ENCODE measurements at places on chromosomes 7 and 10.

DNA sequence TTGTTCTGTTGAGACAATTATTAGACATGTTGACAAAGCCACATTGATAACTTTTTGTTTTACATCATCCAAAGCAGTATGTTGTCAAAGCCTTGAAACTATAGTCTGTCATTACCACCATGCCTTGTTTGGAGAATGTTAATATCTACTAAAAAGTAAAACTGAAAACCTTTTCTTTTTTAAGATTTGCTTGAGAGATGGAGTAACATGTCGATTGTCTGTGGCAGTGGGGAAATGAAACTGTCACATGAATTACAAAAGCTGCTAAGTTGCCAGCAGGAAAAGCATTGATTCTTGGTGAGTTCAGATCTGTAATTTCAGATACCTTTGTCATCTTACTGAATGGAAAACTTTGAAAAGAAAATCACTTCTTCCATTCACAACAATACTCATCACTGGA is 69.1 kb downstream of the TFPI2 start:
- no peak for DNase-seq

- DNase-seq = no peak
These were observed 162.0 kb downstream of the CYP26A1 start for GRCh38 chr10:93235686-93236085.

DNA sequence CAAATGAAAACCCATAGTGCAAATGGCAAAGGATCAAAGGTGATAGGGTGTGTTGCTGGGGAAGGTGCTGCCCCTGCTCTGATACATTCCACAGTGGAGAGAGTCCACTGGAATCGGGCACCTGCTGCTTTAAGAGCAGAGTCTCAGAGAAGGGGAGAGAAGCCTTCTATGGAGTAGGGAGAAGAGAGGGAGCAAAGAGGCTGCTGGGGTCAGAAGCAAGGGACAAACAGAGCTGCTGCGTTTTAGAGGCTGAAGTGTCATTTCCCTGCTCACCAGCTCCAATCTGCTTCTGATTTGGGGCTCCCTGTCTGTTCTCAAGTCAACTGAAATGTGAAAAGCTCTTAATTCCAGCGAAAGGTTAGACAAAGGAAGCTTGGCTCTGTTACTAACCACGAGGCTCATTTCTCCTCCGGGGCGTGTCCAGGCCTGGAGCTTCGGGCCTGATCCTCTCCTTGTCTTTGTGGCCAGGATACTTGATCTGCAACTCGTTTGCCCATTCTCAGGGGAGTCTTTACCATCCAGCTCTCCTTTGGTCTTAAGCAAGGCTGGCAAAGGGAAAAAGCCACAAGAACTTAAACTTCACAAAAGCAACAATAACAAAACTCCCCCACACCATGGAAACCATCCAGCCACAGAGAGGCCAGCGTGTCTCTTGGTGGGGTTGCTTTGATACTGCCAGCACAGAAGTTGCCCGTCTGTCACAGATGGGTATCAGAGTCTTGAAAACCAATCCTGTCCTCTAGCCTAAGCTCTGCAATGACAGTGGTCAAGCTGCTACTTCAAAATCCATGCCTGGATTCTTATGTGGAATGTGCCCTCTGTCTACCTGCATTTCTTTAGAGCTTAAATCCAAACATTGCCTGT is 692.6 kb downstream of the SUGCT start:
- no peak for DNase-seq

DNA sequence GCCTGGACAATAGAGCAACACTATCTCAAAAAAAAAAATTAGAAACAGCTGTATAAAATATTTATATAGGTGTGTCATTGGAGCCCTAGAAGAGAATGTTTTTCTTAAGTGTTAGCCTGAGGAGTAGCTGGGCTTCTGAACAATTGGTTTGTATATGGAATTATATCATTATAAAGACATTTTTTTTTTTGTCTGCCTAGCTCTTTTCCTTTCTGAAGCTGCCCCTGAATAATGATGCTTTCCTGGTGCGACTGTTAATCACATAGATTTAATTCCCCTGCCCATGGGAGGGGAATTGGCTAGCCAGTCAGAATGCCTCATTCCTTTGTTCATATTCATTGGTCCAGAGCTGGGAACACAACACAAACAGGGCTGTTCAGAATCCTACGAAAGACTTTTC is 13.9 kb upstream of the ABCC2 start:
- DNase-seq = no peak

DNA sequence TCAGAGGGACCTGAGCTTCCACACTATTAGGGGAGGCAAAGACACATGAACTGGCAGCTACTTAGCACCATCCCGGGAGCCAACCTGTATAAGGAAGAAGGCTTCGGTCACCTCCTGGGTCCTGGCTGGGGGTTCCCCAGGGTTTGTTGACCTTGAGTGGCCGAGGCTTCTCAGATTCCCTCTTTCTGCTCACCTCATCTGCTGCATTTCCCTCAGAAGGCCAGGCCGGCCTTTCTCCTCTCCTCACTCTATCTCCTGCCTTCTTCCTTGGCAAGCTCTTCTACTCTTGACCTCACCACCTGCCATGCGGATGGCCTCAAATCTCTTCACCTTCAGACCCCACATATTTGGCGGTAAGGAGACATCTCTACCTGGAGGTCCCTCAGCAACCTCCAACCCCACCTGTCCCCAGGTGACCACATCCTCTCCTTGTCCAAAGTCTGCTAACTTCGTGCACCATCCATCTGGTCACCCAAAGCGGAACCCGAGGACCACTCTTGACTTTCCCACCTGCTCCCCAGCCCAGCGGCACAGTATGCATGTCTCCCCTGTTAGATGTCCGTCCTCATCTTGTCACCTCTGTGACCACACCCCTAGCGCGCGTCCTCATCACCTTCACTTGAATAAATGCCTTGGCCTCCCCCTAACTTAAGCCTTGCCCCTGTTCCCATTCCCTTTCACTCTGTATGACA is 133.8 kb upstream of the UNC5B start:
- DNase-seq = no peak

DNA sequence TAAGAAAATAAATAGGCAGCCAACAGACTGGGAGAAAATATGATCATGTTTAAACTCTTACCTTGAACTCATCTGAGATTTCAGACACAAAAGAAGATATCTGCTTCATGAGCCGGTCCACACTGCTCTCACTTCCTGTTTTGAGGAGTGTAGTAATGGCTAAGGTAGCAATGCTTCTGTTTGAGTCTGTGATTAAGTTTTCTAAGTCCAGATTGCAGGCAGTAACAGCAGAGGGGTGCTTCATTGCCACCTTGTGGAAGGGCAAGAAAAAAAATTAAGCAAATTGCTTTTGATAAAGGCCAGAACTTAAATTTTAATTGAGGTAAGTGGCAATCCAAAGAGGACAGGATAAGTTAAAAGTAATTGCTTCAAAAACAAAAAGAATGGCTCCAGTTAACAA is 69.1 kb downstream of the MEST start:
- peak; percentile 73 for DNase-seq

DNA sequence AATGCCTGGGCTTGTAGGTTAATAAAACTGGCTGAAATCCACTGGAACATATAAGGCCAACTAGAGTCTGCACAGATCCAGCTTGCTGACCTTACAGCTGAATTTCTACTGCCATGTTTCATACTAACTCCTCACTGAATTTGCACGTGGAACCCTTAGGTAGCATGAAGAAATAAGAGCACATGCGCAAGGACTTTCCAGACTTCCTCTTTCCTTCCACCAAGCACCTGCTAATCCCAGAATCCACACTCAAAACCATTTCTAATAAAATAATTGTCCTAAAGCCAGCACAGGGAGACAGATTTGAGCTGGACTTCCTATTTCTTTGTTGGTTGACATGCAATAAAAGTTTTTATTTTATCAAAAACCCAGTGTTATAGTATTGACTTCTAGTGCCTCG is 46.8 kb downstream of the NPVF start:
- DNase-seq = no peak

GRCh38 chr10:92240289-92241157 is 50.4 kb downstream of the CPEB3 start:
- DNase-seq = peak; percentile 45

GRCh38 chr10:69800109-69800508 is 1.6 kb upstream of the COL13A1 start:
- DNase-seq = no peak
